ENCODE measurements at places on chromosomes 2 and 18.

DNA sequence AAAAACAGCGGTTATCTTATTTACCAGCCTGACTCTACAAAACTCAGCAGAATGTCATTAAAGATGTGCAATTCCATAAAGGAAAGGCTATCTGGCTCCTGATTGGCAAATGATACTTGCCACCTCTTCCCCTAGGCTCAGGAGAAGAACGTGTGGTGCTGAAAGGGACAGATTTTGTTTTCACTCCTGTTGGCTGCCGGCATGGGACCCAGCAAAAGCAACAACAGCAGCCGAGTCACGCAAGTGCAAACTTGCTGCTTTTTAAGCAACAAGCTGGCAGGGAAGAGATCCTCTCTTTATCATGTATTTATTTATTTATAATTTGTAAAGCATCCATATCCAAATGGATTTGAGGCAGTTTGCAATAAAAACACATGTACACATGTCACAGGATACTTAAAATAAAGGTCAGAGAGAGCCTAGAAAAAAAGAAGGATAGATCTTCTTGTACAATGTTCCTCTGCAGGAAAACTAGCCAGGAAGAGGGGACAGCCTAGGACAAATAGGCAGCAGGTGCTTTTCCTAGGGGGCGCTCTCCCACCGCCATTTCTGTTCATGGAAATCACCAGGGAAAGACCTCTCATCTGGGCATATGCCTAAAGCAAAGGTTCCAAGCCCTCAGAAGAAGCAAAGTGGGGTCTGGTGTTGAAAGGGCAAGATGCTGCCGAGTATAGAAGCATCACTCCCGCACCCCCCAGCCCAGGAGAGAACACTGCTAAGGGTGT lies 799.3 kb downstream of the BCL11A start:
- no peak for DNase-seq

DNA sequence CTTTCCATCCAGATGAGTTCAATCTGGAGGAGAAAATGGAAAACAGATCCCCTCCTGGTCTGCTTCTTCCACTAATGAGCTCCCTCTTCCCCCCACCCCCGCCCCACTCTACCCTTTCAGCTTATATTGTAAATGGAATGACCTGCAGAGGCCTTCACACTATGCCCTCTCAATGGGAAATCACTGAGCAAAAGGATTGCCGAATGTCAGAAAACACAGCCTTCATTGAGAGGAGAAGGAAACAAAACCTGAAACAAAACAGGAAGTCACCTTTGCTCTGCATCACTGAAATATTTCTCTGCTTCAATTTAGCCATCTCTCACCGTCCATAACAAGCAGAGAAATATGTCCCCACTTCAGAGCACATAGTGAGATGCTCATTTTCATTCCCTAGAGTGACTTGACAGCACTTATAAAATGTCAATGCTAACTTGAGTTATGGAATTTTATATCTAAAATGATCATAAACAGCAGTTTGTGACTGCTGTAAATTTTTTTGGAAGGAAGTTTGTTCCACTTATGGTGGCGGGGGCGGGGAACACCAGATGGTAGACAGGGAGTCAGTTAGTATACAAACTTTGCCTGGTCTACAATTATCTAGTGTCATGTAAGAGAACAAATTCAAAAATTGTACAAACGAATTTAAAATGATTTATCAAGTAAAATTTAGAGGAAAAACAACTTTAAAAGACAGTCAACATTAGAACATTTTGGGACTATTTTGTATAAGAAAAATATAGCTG lies 1.8 kb upstream of the FRZB start:
- DNase-seq = no peak

- no peak for DNase-seq
Observed at GRCh38 chr2:148829618-148830017, 45.4 kb upstream of the KIF5C start.

- DNase-seq = no peak
Observed at GRCh38 chr18:48230467-48231113, 178.6 kb downstream of the ZBTB7C start.

- DNase-seq = no peak
Observed at GRCh38 chr2:44974064-44974715, 32.7 kb downstream of the SIX3 start.

DNA sequence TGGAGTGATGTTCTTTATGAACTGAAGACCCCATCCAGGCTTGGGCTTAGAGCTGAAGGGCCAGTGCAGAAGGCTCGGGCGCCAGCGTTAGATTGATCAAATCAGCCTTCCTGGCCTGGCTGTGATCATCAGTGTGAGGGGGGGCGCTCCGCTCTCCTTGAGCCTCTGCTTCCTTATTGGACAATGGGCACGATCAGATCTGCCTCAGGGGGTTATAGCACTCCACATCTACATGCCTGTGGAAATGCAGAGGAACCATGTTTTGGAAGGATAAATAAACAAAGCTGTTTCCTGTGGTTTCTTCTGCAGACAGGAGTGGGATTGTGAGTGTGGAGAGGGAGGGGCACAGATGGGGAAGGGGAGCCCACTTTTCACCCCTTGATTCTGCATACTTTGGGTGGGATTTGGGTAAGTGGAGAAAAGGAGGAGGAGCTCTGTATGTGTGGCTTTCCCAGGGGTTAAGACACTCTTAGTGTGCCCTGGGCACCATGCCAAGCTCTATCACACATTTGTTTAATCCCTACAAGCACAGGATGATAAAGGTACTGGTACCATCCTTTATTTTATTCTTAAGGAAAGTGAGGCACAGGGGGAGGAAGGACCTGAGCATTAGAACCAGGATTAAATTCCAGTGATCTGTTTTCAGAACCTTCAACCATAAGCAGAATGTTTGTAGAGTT lies 150.5 kb downstream of the EN1 start:
- no peak for DNase-seq

- no peak for DNase-seq
Observed at GRCh38 chr2:211534632-211535031, 978.2 kb downstream of the CPS1 start.

GRCh38 chr2:162435676-162436075 lies 91.7 kb downstream of the GCA start:
- no peak for DNase-seq

DNA sequence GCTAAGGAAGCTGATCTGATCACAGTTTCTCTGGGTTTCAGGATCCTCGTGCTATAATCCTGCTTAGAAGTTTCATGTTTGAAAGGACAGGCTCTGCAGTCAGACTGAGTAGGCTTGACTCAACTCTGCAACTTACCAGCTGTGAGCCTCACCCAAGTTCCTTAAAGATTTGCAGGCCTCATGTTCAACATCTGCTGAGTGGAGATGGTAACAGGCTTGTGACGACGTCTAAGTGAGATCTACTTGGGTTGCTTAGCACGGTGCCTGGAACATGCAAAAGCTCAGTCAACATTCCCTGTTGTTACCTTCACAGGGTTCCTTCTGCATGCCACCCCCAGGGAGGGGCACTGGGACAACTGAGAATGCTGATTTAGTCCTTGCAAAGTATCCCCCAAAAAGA lies 164.2 kb downstream of the C1D start:
- no peak for DNase-seq

GRCh38 chr2:138424436-138425140 lies 77.0 kb upstream of the SPOPL start:
- DNase-seq = no peak

GRCh38 chr2:150417278-150417677 lies 70.2 kb downstream of the RND3 start:
- no peak for DNase-seq

DNA sequence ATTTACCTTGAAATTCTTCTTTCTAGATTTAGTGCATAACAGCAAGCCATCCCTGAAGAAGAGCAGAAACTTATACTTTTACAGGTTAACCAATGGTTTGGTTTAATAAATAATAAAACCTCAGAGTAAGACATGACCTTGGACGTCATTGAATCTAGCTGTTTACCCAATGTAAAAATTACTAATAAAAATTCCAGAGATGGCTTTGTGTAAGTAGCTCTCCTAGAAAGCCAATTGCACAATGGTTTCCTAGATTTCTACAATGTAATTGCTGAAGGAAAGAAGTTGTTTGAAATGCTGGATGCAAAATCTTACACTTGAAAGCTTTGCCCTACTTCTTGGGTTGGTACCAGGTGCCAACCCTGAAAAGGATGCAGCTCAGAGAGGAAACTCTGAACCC lies 1.5 kb downstream of the XDH start:
- DNase-seq = no peak

DNA sequence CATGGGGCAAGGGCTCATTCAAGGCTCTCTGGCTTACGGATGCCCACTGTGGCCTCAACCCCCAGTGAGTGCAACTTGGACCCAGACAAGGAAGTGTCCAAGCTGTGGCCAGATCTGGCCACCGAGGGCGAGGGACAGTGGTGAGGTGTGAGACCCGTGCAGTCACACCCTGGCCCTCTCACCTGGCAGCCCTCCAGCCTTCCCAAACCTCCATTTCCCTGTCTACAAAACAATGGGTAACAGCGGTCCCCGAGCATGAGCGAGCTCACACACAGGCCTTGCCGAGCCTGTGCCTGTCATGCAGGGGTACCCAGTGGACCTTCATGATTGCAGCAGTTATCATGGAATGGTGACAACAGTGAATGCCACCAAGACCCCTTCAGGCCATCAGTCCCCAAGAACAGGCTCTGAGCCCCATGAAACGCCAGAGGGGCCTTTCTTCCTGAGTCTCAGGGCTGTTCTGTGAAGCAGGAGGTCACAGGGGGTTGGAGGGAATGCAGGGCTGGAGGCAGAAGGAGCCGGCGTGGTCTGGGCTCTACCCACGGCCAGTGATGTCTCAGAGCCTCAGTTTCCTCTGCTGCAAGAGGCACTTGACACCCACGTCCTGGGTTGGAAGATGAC lies 49.8 kb downstream of the RAMP1 start:
- DNase-seq = no peak

DNA sequence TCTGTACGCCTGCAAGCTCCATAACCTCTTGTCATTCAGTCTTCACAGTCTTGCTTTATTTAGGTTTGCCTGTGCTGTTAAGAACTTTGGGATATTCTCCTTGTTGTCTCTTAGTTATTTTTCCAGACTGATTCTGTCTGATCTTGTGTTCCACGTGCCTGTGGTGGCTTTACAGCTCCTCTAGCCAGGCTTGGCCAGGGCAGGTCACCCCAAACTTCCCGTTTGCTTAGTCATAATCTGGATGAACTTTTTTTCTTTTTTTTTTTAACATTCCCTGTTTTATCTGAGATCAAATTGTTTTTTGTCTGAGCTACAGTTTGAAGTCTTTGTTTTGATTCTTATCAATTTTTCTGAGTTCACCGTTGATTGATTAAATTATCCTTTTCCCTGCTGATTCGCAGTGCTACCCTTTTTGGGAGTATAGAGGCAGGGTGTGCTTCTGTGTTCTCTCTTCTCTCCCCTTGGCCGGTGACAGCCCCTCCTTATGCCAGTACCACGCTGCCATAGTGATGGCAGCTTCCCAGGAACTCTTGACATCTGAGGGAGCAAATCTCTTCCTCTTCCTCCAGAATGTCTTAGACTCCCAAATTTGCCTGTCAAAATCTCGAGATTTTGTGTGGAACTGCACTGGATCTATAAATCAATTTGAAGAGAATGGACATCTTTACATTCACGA lies 2.5 kb downstream of the SP100 start:
- no peak for DNase-seq

DNA sequence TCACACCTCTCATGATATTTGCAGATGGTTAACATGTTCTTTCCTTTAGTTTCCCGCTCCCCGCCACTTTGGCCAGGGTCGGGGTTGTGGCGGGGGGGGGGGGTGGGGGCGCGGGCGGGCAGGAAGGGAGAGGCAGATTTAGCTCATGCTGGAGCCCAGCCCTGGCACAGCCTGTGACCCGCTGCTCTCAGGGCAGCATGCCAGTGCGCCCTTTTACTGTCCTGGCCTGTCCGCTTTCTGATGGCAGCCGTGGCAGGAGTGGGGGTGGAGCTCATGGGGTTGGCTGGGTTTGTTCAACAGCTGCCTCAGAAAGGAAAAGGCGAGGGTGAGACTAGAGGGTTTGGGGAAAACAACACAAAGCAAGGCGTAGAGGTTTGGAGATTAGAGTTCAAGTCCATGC lies 56.1 kb downstream of the TNP1 start:
- DNase-seq = no peak

- DNase-seq = no peak
Observed at GRCh38 chr2:128497461-128497860, 178.8 kb upstream of the HS6ST1 start.

DNA sequence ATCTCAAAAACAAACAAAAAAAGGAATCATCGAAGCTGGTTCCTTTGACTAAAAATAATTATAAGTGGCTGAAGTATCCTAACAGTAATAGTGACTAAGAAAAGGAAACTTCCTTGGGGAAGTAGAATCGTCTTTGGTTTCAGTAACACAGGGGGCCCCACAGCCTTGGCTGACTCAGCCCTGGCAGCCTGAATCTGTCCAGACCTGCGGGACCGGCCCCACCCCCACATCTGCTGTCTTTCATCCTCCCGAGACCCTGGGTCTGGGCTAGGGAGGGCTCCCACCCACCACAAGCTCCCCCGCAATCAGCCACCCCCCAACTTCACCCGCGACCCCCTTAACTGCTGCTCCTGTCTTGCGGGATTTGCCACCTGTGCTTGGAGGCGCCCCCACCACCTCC lies 1452.6 kb upstream of the ACVR2A start:
- no peak for DNase-seq

DNA sequence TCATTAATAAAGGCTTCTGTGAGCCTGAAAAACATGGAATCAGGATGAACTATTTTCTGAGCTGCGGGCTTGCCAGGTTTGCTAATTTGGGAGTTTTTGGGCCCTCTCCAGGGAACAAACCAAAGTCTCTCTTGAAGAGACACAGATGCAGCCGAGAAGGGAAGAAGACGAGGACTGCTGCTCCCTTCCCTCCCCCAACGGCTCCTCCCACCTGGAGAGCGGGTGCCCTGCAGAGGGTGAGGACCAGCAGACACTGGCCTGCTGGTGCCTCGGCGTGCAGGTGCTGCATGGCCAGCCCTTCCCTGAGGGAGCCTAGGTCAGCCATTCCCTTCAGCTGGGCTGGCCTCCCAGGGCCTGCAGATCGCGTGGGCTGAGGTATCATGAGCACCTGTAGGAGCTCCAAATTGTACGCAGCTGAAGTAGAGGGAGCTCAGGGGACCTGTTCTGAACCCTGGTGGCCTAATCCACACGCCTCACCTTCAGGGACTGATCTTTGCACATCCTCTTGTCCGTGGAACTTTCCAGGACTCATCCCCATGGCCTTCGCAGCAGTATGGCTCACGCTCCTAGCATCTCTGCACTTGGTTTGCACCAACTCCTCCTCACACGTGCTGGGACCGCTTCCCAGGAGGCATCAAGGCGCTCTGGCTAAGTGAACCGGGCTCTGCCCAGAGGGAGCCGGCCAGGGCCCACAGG lies 19.5 kb downstream of the EMX1 start:
- DNase-seq = no peak

GRCh38 chr2:127216095-127216494 lies 4.0 kb downstream of the CYP27C1 start:
- no peak for DNase-seq

DNA sequence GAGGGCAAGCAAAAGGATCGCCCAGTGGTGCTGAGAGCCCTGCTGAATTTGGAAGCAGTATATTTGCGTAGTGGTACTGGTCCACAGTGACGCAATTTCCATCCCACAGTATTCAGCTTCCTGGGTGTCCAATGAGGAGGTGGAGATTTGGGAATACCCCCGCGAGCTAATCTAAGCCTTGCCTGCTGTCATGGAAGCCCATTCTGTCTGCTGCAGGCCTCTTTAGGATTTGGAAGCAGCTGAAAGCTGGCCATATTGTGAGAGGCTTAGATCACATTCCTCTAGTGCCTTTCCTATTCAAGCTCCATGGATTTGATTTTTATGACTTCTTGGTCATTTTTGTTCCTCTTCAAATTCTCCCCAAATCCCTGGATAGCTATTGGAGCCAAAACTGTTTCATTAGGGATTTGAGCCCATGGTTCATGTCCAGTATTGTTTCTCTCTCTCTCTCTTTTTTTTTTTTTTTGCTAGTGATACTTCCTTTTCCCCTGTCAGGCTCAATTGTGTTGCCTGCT lies 22.3 kb upstream of the DYNC2LI1 start:
- no peak for DNase-seq

GRCh38 chr2:53913721-53914120 lies 54.0 kb upstream of the GPR75 start:
- peak; percentile 1 for DNase-seq
